ENCODE measurements at places on chromosomes 2 and 18. TPM values are rescaled to one million over a fixed set of nuclear protein-coding genes. Genes with fewer than 3 reads are reported as not detected.
A peak's percentile ranks its signal among the peaks of the same experiment; 100 is the strongest.

The PLCD4 gene
- total RNA-seq = 4.1 TPM

The CLEC4F gene
- not detected for total RNA-seq

The ASAP2 gene
- 60.7 TPM for total RNA-seq

The CYP1B1 gene
- total RNA-seq = 135 TPM

The COL4A4 gene
- 7.3 TPM for total RNA-seq

The SYT4 gene
- total RNA-seq = not detected

The HRH4 gene
- not detected for total RNA-seq

The BMP10 gene
- total RNA-seq = not detected

The HS6ST1 gene
- total RNA-seq = 30.0 TPM

The CD8A gene
- not detected for total RNA-seq

- H3K27me3 ChIP-seq = no peaks in the 10 kb centered on the region
- H3K4me1 ChIP-seq = peaks cover 8% of the 10 kb centered on the region
- DNase-seq = no peak
- no peak overlapping the region for H3K4me3 ChIP-seq
- no peak overlapping the region for H3K27ac ChIP-seq
These were observed 122.5 kb downstream of the PLA2R1 start for GRCh38 chr2:159939946-159940345.

- H3K4me1 ChIP-seq = no peaks in the 10 kb centered on the region
- no peaks in the 10 kb centered on the region for H3K36me3 ChIP-seq
- peaks cover 17% of the 10 kb centered on the region for H3K27me3 ChIP-seq
- H3K4me3 ChIP-seq = no peak overlapping the region
These were observed 129.2 kb downstream of the MTX2 start for GRCh38 chr2:176398243-176399073.

- H3K4me1 ChIP-seq = peaks cover 35% of the 10 kb centered on the region
- H3K4me3 ChIP-seq = no peak overlapping the region
- H3K36me3 ChIP-seq = no peaks in the 10 kb centered on the region
- no peaks in the 10 kb centered on the region for H3K27me3 ChIP-seq
- no peak for DNase-seq
These were observed 221.0 kb upstream of the EPAS1 start for GRCh38 chr2:46076251-46076650.

GRCh38 chr2:31101701-31102100 is 36.5 kb downstream of the GALNT14 start:
- no peak for DNase-seq
- no peaks in the 10 kb centered on the region for H3K4me1 ChIP-seq
- H3K27me3 ChIP-seq = peaks cover 28% of the 10 kb centered on the region
- no peaks in the 10 kb centered on the region for H3K36me3 ChIP-seq
- no peak overlapping the region for H3K4me3 ChIP-seq

- peaks cover 30% of the 10 kb centered on the region for H3K27me3 ChIP-seq
- no peaks in the 10 kb centered on the region for H3K4me1 ChIP-seq
- peaks cover 2% of the 10 kb centered on the region for H3K36me3 ChIP-seq
- no peak overlapping the region for H3K27ac ChIP-seq
- H3K4me3 ChIP-seq = no peak overlapping the region
- DNase-seq = no peak
These were observed 134.2 kb upstream of the PIK3C3 start for GRCh38 chr18:41820784-41821183.

GRCh38 chr2:25314514-25315315 is 27.0 kb downstream of the DNMT3A start:
- H3K4me3 ChIP-seq = no peak overlapping the region
- H3K4me1 ChIP-seq = peaks cover 8% of the 10 kb centered on the region
- no peak for DNase-seq
- H3K27me3 ChIP-seq = no peaks in the 10 kb centered on the region
- H3K36me3 ChIP-seq = peaks cover 2% of the 10 kb centered on the region

- H3K27me3 ChIP-seq = peaks cover 10% of the 10 kb centered on the region
- no peak for DNase-seq
- H3K36me3 ChIP-seq = no peaks in the 10 kb centered on the region
- H3K4me1 ChIP-seq = peaks cover 3% of the 10 kb centered on the region
These were observed 134.2 kb upstream of the HS6ST1 start for GRCh38 chr2:128452536-128453530.

DNA sequence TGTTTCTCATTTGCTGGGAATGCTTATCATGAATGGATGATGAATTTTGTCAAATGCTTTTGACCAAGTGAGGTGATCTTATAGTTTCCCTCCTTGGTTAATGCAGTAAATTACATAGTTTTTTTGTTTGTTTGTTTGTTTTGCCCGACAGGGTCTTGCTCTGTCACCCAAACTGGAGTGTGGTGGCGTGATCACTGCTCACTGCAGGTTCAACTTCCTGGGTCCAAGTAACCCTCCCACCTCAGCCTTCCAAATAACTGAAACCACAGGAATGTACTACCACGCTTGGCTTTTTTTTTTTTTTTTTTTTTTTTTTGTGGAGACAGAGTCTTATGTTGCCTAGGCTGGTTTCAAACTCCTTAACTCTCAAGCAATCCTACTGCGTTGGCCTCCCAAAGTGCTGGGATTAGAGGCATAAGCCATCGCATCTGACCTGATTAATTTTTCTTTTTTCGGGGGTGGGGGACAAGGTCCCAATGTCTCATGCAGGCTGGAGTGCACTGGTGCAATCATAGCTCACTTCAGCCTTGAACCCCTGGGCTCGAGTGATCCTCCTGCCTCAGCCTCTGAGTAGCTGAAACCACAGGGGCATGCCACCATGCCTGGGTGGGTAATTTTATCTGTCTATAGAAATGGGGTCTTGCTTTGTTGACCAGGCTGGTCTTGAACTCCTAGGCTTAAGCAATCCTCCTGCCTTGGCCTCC is 48.6 kb downstream of the SMAD2 start:
- DNase-seq = no peak
- no peak overlapping the region for H3K4me3 ChIP-seq
- H3K36me3 ChIP-seq = peaks cover 11% of the 10 kb centered on the region
- peak overlapping the region; percentile 8 for H3K27ac ChIP-seq
- H3K4me1 ChIP-seq = peaks cover 44% of the 10 kb centered on the region

GRCh38 chr2:65700720-65701119 is 268.3 kb upstream of the SPRED2 start:
- peaks cover 37% of the 10 kb centered on the region for H3K27me3 ChIP-seq
- H3K4me1 ChIP-seq = no peaks in the 10 kb centered on the region
- H3K36me3 ChIP-seq = no peaks in the 10 kb centered on the region
- no peak overlapping the region for H3K27ac ChIP-seq
- no peak overlapping the region for H3K4me3 ChIP-seq

DNA sequence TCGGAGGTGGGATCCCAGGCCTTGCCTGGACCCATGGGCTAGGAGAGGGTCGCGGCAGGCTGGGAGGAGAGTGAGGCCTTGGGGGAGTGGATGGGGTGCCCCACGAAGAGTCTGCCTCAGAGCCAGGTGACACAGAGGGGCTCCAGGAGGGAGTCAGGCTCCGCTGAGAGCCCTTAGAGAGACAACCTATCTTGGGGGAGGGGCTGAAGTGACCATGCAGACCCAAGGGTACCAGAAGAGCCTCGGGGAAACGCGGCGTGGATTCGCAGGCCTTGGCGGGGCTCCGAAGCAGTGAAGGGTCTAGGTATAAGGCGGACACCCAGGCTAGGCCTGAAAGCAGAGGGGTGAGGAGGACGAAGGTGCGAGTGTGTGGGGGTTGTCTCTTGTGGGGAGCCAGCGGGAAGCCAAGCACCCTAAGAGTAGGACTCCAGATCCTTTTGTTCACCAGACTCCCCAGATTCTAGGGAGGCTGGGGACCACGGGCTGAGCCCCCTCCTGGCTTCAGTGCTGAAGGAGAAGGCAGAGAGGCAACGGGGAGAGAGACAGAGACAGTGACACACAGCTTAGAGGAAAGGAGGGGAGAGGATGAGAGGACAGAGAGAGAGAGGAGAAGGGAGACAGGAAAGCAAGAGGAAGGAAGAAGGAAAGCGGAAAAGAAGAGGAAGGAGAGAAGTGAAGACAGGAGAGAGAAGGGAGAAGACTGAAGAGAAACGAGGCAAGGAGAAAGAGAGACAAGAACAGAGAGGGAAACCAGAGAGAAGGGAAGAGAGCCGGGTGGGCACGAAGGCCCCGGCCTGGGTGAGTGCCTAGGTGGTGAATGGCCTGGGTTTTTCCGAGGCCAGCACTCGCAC is 1.1 kb upstream of the HOXD11 start:
- peaks cover 3% of the 10 kb centered on the region for H3K36me3 ChIP-seq
- peak overlapping the region; percentile 15 for H3K4me3 ChIP-seq
- H3K4me1 ChIP-seq = peaks cover 30% of the 10 kb centered on the region

- no peak overlapping the region for H3K4me3 ChIP-seq
- H3K36me3 ChIP-seq = peaks cover 12% of the 10 kb centered on the region
- H3K27ac ChIP-seq = no peak overlapping the region
- H3K27me3 ChIP-seq = no peaks in the 10 kb centered on the region
- DNase-seq = no peak
These were observed 15.0 kb downstream of the KCNJ13 start for GRCh38 chr2:232761301-232761907.

- no peaks in the 10 kb centered on the region for H3K36me3 ChIP-seq
- H3K4me1 ChIP-seq = peaks cover 30% of the 10 kb centered on the region
- no peak overlapping the region for H3K4me3 ChIP-seq
- H3K27me3 ChIP-seq = peaks cover 2% of the 10 kb centered on the region
- no peak overlapping the region for H3K27ac ChIP-seq
- DNase-seq = no peak
These were observed 14.7 kb downstream of the DAPL1 start for GRCh38 chr2:158809816-158810215.

- no peak for DNase-seq
- H3K36me3 ChIP-seq = no peaks in the 10 kb centered on the region
- no peak overlapping the region for H3K27ac ChIP-seq
- H3K4me1 ChIP-seq = no peaks in the 10 kb centered on the region
These were observed 229.8 kb downstream of the CCDC178 start for GRCh38 chr18:33210575-33211189.

- peaks cover 15% of the 10 kb centered on the region for H3K4me1 ChIP-seq
- no peak for DNase-seq
These were observed 46.5 kb downstream of the IL1RL2 start for GRCh38 chr2:102233132-102233884.

- no peak for DNase-seq
- peaks cover 7% of the 10 kb centered on the region for H3K36me3 ChIP-seq
- peak overlapping the region; percentile 17 for H3K27ac ChIP-seq
These were observed 211.9 kb downstream of the EXOC6B start for GRCh38 chr2:72613931-72614330.

DNA sequence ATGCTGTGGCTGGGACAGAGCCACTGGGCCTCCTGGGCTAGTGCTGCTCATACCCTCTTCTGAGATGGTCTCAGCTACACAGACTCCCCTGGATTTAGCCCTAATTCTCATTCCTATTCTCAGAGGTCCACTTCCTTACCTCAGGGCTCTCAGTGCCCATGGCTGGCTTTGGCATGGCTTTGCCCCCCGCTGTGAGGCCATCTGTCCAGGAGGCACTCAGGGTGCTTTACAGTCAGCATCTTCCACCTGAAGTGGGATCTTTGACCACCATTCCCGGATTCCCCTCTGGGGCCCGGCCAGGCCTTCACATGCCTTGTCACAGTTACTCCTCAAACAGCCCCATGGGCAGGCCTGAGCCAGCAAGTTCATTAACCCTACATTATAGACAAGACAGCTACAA is 161.8 kb downstream of the CELF4 start:
- H3K27ac ChIP-seq = no peak overlapping the region
- peaks cover 10% of the 10 kb centered on the region for H3K4me1 ChIP-seq
- no peak overlapping the region for H3K4me3 ChIP-seq
- H3K36me3 ChIP-seq = no peaks in the 10 kb centered on the region
- H3K27me3 ChIP-seq = no peaks in the 10 kb centered on the region
- no peak for DNase-seq

DNA sequence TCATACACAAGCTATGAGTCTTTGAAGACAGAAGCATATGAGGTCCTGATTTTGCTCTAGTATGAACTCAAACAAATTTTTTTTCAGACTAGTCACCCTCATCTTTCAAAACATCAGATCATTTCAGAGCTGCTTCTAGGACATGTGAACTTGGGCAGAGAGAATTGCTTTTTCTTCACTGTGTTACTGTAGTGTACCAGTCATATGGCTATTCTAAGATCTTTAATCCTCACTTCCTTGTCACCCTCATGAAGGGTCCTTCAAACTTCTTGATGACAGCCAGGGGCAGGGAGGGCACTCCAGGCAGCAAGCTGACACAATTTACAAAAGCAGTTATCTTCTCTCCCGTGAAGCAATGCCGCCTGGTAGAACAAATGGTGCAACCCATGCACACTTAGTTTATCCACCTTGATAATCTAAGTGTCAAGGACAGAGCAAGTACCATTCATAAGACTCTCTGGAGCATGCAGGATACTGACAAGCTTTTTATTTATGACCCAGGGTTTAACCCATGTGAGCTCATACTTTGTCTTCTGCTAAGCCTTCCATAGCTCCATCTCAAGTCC is 200.6 kb downstream of the DPP10 start:
- H3K27me3 ChIP-seq = no peaks in the 10 kb centered on the region
- H3K4me3 ChIP-seq = no peak overlapping the region
- no peaks in the 10 kb centered on the region for H3K4me1 ChIP-seq
- DNase-seq = no peak

DNA sequence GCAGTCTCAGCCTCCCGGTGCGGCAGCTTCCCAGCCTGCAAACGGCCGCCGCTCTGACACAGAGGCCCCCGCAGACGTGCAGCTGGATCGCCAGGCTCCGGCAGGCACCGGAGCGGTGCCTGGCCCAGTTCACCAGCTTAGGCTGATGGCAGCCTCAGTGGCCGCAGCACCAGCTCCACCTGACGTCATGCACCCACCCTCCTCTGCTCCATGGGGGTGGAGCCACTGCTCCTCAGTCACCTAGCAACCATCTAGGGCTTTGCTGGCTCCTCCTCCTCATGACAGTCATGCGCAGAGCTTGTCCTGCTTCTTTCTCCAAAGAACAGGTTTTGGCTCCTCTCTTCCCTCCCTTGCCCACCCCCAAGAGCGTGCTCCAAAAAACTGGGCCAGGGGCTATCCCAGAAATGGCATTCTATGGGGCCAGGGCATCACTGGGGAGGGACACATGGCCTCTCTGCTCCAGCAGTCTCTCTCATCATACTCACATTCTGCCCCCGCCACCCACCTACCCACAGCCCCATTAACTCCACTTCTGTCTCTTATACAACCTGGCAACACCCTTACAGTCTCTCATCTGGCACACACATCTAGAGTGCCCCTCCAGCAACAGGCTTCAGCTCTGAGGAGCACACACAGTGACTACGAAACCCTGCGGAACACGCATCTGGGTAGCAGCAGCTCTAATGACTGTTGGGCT is 5.5 kb downstream of the DCTN1 start:
- DNase-seq = no peak
- no peaks in the 10 kb centered on the region for H3K27me3 ChIP-seq
- H3K4me3 ChIP-seq = no peak overlapping the region
- peaks cover 21% of the 10 kb centered on the region for H3K4me1 ChIP-seq
- H3K36me3 ChIP-seq = peaks cover 29% of the 10 kb centered on the region

GRCh38 chr18:22985250-22985649 is 52.1 kb downstream of the RBBP8 start:
- no peaks in the 10 kb centered on the region for H3K4me1 ChIP-seq
- H3K27me3 ChIP-seq = no peaks in the 10 kb centered on the region
- peaks cover 7% of the 10 kb centered on the region for H3K36me3 ChIP-seq
- no peak overlapping the region for H3K27ac ChIP-seq

GRCh38 chr2:176924909-176925534 is 287.6 kb upstream of the HNRNPA3 start:
- H3K27me3 ChIP-seq = peaks cover 7% of the 10 kb centered on the region
- H3K27ac ChIP-seq = no peak overlapping the region
- H3K36me3 ChIP-seq = no peaks in the 10 kb centered on the region
- H3K4me1 ChIP-seq = no peaks in the 10 kb centered on the region
- DNase-seq = no peak
- no peak overlapping the region for H3K4me3 ChIP-seq

- no peak overlapping the region for H3K27ac ChIP-seq
- H3K36me3 ChIP-seq = no peaks in the 10 kb centered on the region
- no peaks in the 10 kb centered on the region for H3K4me1 ChIP-seq
- no peak overlapping the region for H3K4me3 ChIP-seq
These were observed 728.5 kb upstream of the SLC8A1 start for GRCh38 chr2:41180387-41180786.

GRCh38 chr2:62568074-62568473 is 62.1 kb upstream of the TMEM17 start:
- H3K27ac ChIP-seq = no peak overlapping the region
- peaks cover 25% of the 10 kb centered on the region for H3K4me1 ChIP-seq
- no peak overlapping the region for H3K4me3 ChIP-seq
- DNase-seq = no peak

All from chondrocyte (in vitro differentiated cells).